Spleen (tissue), 13 donors: ENCODE measurements at places on chromosomes 6 and 20. TPM values are rescaled to one million over a fixed set of nuclear protein-coding genes. Genes with fewer than 3 reads are reported as not detected.
A peak's percentile ranks its signal among the peaks of the same experiment; 100 is the strongest.

Gene ARFGEF3
- 0.09 TPM for polyA plus RNA-seq

DNA sequence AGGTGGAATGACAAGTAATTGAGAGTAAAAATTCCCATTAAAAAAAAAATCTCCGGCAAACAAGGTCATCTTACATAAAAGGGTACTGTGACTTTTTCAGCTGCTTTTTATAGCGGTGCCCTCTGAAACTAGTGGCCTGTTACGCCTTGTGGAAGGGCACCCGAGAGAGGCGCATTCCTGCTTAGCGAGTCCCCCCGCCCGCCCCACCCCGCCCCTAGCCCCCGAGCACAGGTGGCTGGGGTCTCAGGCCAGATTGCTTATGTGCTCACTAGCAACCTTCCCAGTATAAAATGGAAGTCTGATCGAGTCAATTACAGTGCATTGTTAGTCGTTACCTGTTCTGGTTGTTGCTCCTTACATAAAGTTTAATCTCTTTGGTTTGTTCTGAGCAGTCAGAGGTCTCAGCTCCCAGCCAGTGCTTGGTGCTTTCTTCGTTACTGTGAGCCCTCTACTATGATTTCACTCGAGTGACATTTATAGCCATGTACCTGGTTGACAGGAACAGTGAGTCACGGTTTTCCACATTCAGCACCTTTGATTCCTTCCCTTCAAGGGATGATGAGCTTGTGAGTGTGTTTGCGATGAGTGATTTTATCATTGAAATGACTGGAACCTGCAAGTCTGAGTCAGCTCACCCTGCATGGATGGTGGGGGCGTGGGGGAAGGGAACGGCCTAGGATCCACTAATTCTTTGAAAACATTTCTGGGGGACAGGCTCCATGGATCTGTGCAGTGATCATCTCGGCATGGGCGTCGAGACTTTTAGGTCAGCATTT is 47.6 kb downstream of the ZDHHC14 start:
- H3K4me1 ChIP-seq, result no peaks in the 10 kb centered on the region
- no peak overlapping the region for H3K4me3 ChIP-seq
- no peak overlapping the region for H3K27ac ChIP-seq
- no peak for DNase-seq

DNA sequence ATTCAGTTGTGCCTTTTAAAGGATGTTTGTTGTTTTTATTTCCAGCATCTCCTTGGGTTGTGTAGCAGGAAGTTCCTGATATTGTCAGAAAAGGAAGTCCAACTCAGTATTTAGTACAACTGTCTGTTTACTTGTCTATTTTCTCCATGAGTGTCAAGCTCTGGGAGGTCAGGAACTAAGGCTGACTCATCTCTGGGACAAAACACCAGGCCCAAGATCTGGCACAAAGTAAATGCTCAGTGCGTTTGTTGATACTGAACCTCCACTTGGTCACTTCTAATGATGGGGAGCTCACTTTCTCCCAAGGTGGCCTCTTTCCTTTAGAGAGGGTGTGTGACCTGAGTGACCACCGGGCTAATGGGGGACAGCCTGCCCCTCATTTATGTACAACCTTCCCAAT is 12.6 kb upstream of the PIGU start:
- no peak overlapping the region for H3K27ac ChIP-seq
- no peak for DNase-seq
- H3K4me1 ChIP-seq, result no peaks in the 10 kb centered on the region
- no peaks in the 10 kb centered on the region for H3K36me3 ChIP-seq
- no peaks in the 10 kb centered on the region for H3K27me3 ChIP-seq

Gene WFDC5
- polyA plus RNA-seq, result not detected

Gene ME1
- polyA plus RNA-seq, result 6.2 TPM

GRCh38 chr6:7978736-7979135 is 68.1 kb upstream of the TXNDC5 start:
- H3K27ac ChIP-seq, result no peak overlapping the region
- no peak for DNase-seq
- H3K4me1 ChIP-seq, result peaks cover 3% of the 10 kb centered on the region
- H3K36me3 ChIP-seq, result no peaks in the 10 kb centered on the region
- H3K27me3 ChIP-seq, result no peaks in the 10 kb centered on the region

- no peaks in the 10 kb centered on the region for H3K27me3 ChIP-seq
- peak overlapping the region; percentile 92 for H3K27ac ChIP-seq
- H3K36me3 ChIP-seq, result no peaks in the 10 kb centered on the region
- DNase-seq, result no peak
Measured at GRCh38 chr6:27866357-27867050, 45.7 kb downstream of the OR2B2 start.

Gene DDX43
- polyA plus RNA-seq, result 0.44 TPM

GRCh38 chr20:3461911-3462677 is 8.7 kb upstream of the ATRN start:
- H3K27me3 ChIP-seq, result no peaks in the 10 kb centered on the region
- H3K4me1 ChIP-seq, result no peaks in the 10 kb centered on the region
- DNase-seq, result no peak
- no peak overlapping the region for H3K4me3 ChIP-seq
- H3K27ac ChIP-seq, result no peak overlapping the region
- no peaks in the 10 kb centered on the region for H3K36me3 ChIP-seq

Gene PDE7B
- 0.67 TPM for polyA plus RNA-seq

GRCh38 chr6:53962646-53963045 is 148.6 kb upstream of the MLIP start:
- no peak overlapping the region for H3K4me3 ChIP-seq
- no peak overlapping the region for H3K27ac ChIP-seq
- no peaks in the 10 kb centered on the region for H3K36me3 ChIP-seq
- no peaks in the 10 kb centered on the region for H3K4me1 ChIP-seq
- DNase-seq, result no peak
